Right atrium auricular region (tissue), 2 donors: ENCODE measurements at places on chromosomes 16 and 17. TPM values are rescaled to one million over a fixed set of nuclear protein-coding genes. Genes with fewer than 3 reads are reported as not detected.

GRCh38 chr17:29615048-29615385, 7.7 kb downstream of the CORO6 start:
- H3K4me3 ChIP-seq: no peak overlapping the region
- H3K36me3 ChIP-seq: no peaks in the 10 kb centered on the region
- H3K27ac ChIP-seq: no peak overlapping the region
- no peak for DNase-seq
- no peaks in the 10 kb centered on the region for H3K27me3 ChIP-seq

DNA sequence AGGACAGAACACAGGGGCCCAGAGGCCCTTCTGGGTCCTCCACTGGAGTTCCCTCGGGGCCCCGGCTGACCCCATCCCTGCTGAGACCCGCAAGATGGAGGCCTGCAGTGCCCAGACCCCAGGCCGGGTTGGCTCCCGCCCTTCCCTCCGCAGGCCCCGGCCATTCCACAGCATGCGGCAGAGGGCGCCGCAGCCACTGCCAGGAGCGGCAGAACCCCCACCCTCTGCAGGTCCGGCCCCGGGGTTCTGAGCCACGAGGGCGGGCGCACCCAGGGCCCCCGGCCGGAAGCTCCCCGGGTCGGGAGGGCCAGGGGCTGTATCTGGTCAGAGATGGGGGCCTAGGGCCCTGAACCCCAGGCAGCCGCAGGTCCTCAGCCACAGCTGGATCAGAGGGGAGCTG, 2.4 kb upstream of the PERCC1 start:
- H3K4me1 ChIP-seq: peaks cover 6% of the 10 kb centered on the region
- no peaks in the 10 kb centered on the region for H3K27me3 ChIP-seq

GRCh38 chr16:87690911-87691685, 74.7 kb downstream of the KLHDC4 start:
- H3K4me1 ChIP-seq: peaks cover 15% of the 10 kb centered on the region
- no peaks in the 10 kb centered on the region for H3K27me3 ChIP-seq
- H3K4me3 ChIP-seq: no peak overlapping the region
- no peak overlapping the region for H3K27ac ChIP-seq

GINS3 gene
- total RNA-seq: 5.8 TPM

DNA sequence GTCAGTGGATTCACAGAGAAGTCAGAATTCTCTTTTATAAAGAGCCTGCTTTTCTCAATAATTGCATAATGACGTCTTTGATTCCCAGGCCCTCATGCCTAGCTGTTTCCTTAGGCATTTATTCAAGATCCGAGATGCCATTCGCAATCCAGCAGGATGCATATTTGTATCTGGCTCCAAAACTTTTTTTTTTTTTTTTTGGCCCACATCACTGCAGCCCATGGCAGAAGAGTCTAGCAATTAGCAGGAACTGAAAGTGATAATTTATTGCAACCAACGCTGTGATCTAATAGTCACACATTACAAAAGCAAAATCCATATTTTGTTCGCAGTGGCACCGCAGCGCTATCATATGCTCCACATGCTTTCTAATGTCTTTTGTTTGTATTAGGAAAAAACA, 503.4 kb downstream of the MAF start:
- H3K27ac ChIP-seq: no peak overlapping the region
- H3K36me3 ChIP-seq: no peaks in the 10 kb centered on the region
- H3K4me3 ChIP-seq: no peak overlapping the region
- H3K27me3 ChIP-seq: no peaks in the 10 kb centered on the region

GRCh38 chr16:79658301-79659033, 57.9 kb upstream of the MAF start:
- H3K4me3 ChIP-seq: no peak overlapping the region
- H3K27ac ChIP-seq: no peak overlapping the region
- DNase-seq: no peak

DNA sequence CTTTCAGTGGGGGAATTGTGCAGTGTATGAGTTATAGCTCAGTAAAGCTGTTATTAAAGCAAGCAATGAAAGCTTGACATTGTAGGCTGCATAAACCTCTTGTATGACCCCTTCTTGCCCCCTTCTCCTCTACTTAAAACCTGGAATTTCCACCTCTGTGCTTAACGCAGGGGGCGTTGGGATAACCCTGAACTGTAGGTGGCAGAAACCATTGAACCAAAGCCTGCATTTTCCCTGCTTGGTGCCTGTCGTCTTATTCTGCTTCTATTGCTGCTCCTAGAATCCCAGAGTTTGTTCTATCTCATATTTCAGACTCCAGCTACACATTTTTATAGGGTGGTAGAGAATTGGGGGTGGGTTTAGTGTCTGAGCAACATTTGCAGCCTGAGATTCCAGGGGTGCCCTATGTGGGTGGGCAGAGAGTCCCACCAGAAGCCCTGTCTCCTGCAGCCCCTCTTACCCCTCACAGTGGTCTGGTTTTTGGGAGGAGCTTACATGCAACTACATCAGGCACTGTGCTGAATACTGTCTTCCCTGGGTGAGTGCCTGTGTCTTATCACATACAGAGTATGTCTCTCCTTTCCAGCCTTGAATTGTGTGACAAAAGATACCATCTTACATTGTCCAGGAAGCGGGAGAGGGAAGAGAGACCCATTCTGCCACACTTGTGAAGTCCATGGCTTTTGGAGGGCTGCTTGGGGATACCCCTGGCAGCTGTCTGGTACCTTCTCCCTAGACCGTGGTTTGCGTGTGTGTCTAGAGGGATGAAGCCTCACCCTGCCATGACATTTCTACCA, 407.7 kb upstream of the EEF2KMT start:
- H3K27ac ChIP-seq: no peak overlapping the region
- H3K36me3 ChIP-seq: no peaks in the 10 kb centered on the region
- no peak for DNase-seq
- H3K4me1 ChIP-seq: no peaks in the 10 kb centered on the region
